ENCODE measurements at places on chromosomes 4 and X.

DNA sequence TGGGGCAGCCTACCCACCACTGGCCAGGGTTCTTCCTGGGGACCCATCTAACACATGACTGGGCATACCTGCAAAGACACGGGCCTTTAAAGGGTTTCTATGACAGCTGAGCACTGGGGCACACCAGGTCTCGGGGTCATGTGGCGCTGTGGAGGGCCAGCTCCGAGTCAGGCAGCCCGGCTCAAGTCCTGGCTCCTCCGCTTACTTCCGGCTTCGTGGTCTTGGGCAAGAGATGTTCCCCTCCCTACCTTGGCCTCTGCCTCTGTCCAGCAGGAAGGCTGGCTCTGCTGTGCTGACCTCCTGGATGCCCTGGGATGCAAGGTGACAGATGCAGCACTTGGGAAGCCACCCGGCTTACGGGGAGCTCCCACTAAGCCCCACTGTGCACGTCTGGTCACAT is 37.6 kb downstream of the HTRA3 start:
- no peak for DNase-seq

GRCh38 chr4:173230062-173230461 is 61.5 kb downstream of the GALNT7 start:
- DNase-seq, result no peak

GRCh38 chr4:73669410-73670183 is 49.4 kb upstream of the RASSF6 start:
- no peak for DNase-seq

DNA sequence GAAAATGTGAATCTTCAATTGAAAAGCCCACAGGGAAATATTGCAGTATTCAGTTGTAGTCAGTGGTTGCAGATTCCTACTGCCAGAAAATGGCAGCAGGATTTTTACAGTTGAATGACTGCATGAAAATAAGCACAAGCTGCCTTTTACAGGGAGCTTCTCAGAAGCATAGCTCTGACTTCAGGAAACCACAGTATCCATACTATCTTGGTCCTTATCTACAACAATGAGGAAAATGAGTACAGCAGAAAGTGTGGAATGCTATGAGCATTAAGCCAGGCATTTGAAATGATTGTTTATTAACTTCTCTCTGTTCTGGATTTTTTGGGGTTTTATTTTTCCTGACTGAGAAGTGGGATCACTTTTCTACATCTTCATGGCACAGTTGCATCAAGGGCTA is 34.6 kb upstream of the PRRG1 start:
- DNase-seq, result no peak

GRCh38 chr4:15902746-15903145 is 35.8 kb downstream of the FGFBP1 start:
- DNase-seq, result no peak

Measured in stimulated activated CD4-positive, alpha-beta T cell treated with anti-CD3 and anti-CD28 coated beads, Interleukin-1b, Interleukin-23, amount 100 ng/mL, for 1 hour (primary cell).